DMS79 treated with DMSO at 0.1 percent for 48 hours (cell line): ENCODE measurements at places on chromosomes 2 and 18.

GRCh38 chr2:38274286-38275276 is 102.5 kb downstream of the ATL2 start:
- peak; percentile 72 for DNase-seq

DNA sequence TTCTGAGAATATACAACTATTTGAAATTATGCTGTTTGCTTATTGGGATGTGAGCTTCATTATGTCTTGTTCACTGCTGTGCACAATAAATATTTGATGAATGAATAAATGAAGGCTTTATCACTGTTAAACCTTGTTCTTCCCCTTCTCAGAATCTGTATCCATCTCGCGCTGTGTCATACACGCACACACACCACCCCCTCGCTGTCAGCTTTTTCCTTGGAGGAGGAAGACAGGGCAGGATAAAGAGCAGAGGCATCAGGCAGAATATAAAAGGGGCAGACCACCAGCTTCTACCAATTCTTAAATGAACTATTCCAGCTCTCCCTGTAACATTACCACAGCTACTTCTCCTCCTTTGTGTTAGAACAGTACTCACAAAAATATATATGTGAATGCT is 75.0 kb downstream of the CD226 start:
- DNase-seq, result no peak

DNA sequence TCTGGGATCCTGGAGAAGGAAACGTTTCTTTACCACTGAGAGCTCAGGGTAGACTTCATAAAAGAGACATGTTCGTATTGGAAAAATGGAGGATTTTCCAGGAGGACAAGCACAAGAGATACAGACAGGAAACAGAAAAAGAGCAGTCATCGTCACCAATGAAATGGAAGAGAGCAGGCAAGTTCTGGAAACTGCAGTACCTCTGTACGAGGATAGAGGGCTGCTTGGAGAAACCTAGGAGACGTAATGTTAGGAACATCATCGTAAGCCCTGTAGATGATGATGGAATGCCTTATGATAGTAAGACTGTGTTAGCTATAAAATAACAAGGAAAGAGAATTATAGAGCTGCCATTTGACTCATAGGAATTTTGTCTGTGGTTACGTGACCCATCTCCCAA is 121.1 kb upstream of the KLHL14 start:
- DNase-seq, result no peak

DNA sequence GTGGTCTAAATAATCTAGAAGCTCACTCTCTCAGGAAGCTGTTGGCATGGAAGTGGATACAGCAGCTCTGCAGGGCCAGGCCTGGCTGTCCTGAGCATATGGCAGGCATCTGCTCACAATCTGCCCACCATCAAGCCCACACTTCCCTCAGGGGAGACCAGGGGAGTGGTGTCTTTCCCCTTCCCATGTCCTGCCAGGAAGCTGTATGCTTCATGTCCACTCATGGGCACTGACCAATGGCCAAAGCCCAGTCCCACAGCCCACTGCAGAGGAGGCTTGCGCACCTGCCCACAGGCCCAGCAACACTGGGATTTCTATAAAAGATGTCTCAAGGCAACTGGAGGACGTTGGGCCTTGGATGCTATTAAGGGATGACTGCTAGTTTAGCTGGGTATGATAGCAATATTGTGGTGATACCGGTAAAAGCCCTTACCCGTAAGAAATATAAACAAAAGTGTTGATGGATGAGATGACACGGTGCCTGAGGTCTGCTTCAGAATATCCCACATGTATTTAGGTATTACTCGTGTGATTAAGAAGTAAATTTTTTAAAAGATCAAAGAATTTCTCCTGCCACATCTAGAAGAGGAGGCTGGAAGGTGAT is 106.7 kb upstream of the CTDP1 start:
- no peak for DNase-seq

- no peak for DNase-seq
These were observed 278.9 kb downstream of the TGIF1 start for GRCh38 chr18:3728704-3729437.

DNA sequence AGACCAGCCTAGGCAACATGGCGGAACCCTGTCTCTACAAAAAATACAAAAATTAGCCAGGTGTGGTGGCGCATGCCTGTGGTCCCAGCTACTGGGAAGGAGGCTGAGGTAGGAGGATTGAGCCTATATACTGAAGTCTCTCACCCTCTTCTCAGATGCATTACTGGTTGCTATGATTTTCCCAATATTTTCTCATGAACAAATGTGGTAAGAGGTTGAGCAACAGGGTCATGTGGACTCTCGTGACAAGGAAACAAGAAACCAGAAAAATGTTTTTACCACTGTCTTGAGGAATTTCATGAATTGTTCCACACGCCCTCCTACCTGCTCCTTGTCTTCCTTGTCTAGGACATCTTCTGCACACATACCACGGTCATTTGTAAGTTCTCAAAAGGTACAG is 12.4 kb downstream of the LMAN2L start:
- no peak for DNase-seq

DNA sequence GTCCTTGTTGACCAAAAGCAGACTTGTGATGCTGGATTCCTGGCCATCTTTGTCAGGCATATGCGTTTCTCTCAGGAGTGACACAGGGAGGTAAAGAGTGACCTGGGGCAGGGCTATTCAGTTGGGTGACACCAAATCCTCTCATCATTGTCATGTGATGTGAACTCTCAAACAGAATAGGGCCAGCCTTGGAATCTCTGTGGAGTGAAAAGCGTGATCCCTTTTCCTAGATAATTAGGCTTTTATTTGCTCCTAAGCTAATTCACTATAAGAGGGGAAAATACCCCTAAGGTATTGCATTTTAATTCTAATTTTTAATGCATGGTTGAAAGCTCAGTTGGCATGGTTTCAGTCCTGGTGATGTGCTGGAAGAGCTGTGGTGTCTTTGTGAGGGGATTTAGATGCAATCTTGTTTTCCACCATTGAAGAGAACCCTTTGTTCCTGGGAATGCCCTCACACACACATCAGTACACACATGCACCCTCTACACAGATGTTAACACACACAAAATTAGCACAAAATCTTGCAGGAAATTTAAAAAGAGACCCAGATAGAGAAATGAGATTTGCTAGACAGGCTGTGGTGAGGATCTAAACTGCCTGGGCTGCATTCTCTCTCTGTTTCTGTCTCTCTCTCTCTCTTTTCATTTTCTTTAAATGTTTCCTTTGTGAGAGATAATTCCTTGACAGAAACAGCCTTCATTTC is 349.9 kb downstream of the TSN start:
- no peak for DNase-seq

DNA sequence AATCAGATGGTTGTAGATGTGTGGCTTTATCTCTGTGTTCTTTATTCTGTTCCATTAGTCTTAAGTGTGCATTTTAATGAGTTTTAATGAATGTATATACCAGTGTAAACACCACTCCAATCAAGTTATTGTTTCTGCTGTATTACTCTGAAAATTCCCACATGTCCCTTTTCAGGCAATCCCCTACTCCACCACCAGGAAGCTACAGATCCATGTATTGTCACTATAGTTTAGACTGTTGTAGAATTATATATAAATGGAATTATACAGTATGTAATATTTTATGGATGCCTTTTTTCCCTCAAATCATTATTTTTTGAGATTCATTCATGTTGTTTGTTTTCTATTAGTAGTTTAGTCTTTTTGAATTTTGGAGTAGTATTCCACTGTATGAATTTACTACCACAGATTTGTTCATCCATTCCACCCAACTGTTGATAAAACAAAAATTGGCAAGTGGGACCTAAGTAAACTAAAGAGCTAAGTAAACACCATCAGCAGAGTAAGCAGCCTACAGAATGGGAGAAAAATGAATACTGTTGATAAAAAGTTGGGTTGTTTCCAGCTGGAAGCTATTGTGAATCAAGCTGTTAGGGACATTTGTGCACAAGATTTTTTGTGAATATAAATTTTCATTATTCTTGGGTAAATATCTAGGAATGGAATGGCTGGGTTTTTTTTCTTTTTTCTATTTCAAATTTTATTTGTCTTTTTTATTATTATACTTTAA is 262.0 kb downstream of the CAMKMT start:
- DNase-seq, result peak; percentile 95

GRCh38 chr2:26901326-26902183 is 53.6 kb downstream of the DPYSL5 start:
- peak; percentile 33 for DNase-seq

DNA sequence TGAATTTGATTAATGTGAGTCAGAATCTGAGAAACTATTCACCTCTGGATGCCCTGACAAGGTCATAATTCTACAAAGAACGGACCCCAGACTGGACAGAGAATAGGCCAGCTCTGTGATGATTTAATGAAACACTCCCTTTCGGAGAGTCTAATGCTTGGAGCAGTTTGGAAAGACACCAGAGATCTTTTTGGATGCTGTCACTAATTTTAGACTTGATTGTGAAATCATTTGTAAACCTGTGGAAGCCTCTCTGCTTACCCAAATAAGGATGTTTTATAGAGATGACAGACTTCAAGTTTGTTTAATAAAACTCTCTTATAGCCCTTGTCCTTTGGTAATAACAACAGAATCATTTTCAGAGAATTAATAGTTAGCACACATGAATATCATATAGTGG is 83.5 kb downstream of the MYL12B start:
- no peak for DNase-seq

- DNase-seq, result no peak
These were observed 12.3 kb upstream of the CDKL4 start for GRCh38 chr2:39256040-39256439.

DNA sequence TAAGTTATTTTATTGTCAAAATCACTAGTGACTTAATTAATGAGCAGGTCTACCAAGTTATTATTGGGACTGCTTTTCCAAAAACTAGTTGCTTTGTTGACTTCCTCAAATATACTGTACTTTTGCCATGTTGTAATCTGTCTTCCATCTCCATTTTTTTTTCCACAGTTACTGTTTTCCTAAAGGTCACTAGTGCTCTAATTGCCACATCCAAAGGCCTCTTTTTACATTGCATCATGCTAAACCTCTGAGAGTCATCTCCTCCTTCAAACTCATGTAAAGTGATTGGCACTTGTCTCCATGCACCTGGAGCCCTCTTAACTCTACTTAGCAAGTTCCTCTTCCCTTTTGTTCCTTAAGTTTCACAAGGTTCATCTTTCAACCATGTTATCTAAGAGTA is 11.8 kb downstream of the PMAIP1 start:
- no peak for DNase-seq

DNA sequence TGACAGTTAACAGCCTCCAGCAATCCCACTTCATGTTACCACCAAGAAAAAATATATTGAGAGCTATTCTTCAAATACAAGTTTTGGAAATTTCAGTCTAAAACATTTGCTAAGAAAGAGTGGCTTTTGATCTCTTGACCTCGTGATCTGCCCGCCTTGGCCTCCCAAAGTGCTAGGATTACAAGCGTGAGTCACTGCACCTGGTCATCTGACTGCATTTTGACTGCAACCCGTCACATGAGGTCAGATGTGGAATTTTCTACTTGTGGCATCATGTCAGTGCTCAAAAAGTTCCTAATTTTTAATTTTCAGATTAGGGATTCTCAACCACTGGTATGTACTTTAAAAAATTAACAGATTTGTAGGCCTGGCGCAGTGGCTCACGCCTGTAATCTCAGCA is 9.1 kb upstream of the CLK1 start:
- no peak for DNase-seq

DNA sequence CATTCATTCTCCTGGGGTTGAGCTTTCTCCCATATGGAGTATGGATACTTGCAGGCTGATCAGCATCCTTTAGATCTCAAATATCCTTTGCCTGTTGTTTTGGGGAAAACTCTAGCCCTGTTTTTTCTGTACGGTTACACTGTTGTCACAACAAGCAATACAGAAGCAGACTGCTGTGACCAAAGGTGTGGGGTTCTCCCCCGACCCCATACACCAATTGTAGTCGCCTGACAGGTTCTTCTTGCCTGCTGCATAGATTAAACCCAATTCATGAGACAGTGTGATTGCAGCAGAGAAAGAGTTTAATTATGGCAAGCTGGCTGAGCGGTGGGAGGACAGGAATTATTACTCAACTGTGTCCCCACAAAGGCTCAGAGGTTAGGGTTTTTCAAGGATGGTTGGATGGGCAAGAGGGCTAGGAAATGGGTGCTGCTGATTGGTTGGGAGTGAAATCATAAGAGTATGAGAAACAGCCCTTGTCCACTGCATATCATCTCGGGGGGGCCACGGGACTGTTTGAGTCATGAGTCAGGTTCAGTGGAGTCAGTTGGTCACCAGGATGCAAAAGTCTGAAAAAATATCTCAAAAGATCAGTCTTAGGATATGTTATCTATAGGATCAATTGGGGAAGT is 40.6 kb downstream of the ITGB1BP1 start:
- DNase-seq, result no peak

DNA sequence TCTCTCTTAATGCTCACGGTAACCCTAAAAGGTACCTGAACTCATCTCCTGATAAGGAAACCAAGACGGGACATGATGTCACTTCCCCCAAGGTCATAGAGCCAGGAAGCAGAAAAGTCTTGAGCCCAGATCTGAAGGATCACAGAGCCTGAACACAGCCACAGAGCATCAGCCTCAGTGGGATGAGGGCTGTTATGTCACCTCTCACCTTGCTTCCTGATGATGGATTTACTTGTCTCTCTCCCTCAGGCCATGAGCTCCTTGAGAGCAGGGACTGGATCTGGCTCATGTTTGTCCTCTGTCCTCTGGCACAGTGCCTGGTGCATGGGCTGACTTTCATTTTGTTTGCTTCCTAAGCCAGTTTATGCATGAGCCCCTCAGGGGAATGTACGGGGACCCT is 54.2 kb downstream of the SERTAD2 start:
- DNase-seq, result peak; percentile 61

GRCh38 chr2:219245899-219246230 is 586 bp downstream of the STK16 start:
- no peak for DNase-seq

- DNase-seq, result no peak
These were observed 135.3 kb upstream of the GLI2 start for GRCh38 chr2:120600335-120600734.
